ENCODE measurements at places on chromosomes 1 and 21. TPM values are rescaled to one million over a fixed set of nuclear protein-coding genes. Genes with fewer than 3 reads are reported as not detected.
A peak's percentile ranks its signal among the peaks of the same experiment; 100 is the strongest.

GRCh38 chr1:47459253-47459788 lies 21.5 kb downstream of the FOXD2 start:
- H3K36me3 ChIP-seq: no peaks in the 10 kb centered on the region
- no peak overlapping the region for H3K4me3 ChIP-seq
- H3K27me3 ChIP-seq: peaks cover 100% of the 10 kb centered on the region
- no peak overlapping the region for H3K27ac ChIP-seq

GRCh38 chr1:166789286-166789685 lies 50.0 kb upstream of the POGK start:
- H3K36me3 ChIP-seq: no peaks in the 10 kb centered on the region
- H3K4me3 ChIP-seq: no peak overlapping the region
- H3K4me1 ChIP-seq: no peaks in the 10 kb centered on the region
- H3K27ac ChIP-seq: no peak overlapping the region

- H3K4me1 ChIP-seq: no peaks in the 10 kb centered on the region
- no peaks in the 10 kb centered on the region for H3K27me3 ChIP-seq
- no peak overlapping the region for H3K4me3 ChIP-seq
- DNase-seq: no peak
- no peak overlapping the region for H3K27ac ChIP-seq
- H3K36me3 ChIP-seq: no peaks in the 10 kb centered on the region
These were observed 392.2 kb downstream of the VAV3 start for GRCh38 chr1:107572674-107573211.

Gene KRTAP21-2
- total RNA-seq: not detected

DNA sequence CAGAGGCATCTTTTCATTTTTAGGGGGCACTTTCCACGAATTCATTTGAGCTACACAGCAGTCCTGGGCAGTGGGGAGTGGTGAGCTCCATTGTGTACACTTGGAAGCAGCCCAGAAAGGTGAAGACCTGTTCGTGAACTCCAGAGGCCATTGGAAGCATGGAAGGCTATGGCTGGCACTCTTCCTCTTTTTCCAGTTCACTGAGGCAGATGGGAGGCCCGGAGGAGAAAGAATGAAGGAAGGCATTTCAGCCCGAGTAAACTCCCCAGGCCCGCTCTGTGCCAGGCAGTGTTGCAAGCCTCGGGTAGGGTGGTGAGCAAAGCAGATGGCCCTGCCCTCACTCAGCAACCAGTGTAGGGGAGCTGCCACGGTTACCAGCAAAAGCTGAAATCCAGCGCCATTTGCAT lies 673 bp upstream of the DHCR24 start:
- no peaks in the 10 kb centered on the region for H3K36me3 ChIP-seq
- peak overlapping the region; percentile 52 for H3K27ac ChIP-seq
- peak overlapping the region; percentile 74 for H3K4me3 ChIP-seq
- peaks cover 21% of the 10 kb centered on the region for H3K4me1 ChIP-seq
- no peak for DNase-seq
- peaks cover 9% of the 10 kb centered on the region for H3K27me3 ChIP-seq

Gene IFI44L
- total RNA-seq: 5.4 TPM

Gene MAP3K21
- 0.41 TPM for total RNA-seq

DNA sequence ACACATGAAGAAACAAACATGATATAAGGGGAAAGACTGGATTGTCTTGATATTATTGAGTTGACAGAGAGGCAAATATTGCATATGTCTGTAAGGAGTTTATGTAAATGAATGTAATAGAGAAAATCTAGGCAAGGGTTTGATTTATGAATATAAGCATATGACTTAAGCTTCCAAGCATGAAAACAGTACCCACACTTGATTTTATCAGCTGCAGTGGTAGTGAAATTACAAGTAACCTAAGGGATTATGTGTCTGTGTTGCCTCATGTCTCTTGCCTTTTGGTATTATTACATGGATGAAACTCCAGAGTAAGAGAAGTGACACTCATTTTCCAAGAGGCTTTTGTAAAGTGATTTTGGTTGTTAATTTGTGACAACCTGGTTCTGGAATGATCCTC lies 1678.9 kb downstream of the KCNT2 start:
- no peak overlapping the region for H3K4me3 ChIP-seq
- H3K27ac ChIP-seq: no peak overlapping the region
- DNase-seq: no peak
- no peaks in the 10 kb centered on the region for H3K36me3 ChIP-seq
- H3K27me3 ChIP-seq: no peaks in the 10 kb centered on the region
- no peaks in the 10 kb centered on the region for H3K4me1 ChIP-seq

Gene KRTAP24-1
- total RNA-seq: not detected

Gene ADAMTSL4
- 46.3 TPM for total RNA-seq

Gene OR2W3
- total RNA-seq: not detected

Gene LGR6
- total RNA-seq: 0.60 TPM

DNA sequence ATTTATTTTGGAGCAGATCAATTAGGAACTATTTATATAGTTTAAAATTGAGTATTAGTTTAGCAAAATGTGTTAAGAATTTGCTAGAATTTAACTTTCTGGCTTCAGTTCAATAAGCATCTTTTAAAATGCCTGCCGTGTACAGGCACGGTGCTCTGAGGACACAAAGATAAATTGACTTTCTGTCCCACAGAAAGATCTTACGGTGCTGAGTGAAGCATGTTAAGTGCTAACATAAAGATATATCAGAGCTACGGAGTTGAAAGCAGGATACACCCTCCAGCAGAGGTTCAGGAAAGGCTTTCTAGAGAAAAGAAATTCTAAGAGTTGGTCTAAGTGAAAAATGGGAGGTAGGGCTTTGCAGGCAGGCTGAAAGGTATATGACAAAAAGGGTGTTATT lies 305.4 kb downstream of the GRIK1 start:
- H3K27me3 ChIP-seq: no peaks in the 10 kb centered on the region
- no peaks in the 10 kb centered on the region for H3K36me3 ChIP-seq
- no peaks in the 10 kb centered on the region for H3K4me1 ChIP-seq

Gene AKR7A3
- 0.14 TPM for total RNA-seq

DNA sequence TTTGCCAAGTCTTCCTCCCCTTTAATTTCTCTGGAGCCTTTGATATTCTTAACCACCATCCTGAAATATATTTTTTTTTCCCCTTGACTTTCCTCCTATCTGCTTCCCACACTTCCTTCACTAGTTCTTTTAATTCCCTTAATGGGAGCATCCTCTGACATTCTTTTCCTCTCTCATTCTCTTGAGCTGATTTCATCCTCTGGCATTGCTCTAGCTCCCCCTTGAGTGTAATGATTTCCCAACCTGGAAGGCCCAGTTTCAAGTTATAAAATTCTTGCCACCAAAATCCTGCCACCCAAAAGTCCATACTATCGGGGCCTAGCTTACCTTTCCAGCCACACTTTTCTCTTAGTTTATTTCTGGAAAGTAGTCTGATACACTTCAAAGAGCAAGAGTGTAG lies 39.5 kb upstream of the UBE2U start:
- DNase-seq: no peak
- H3K36me3 ChIP-seq: peaks cover 7% of the 10 kb centered on the region
- no peak overlapping the region for H3K27ac ChIP-seq
- no peak overlapping the region for H3K4me3 ChIP-seq

Gene PARP1
- 138 TPM for total RNA-seq

Gene SLAMF6
- 0.22 TPM for total RNA-seq

GRCh38 chr1:94725566-94725965 lies 94.6 kb upstream of the SLC44A3 start:
- no peak overlapping the region for H3K4me3 ChIP-seq
- H3K27ac ChIP-seq: no peak overlapping the region
- H3K4me1 ChIP-seq: peaks cover 28% of the 10 kb centered on the region
- no peaks in the 10 kb centered on the region for H3K27me3 ChIP-seq

DNA sequence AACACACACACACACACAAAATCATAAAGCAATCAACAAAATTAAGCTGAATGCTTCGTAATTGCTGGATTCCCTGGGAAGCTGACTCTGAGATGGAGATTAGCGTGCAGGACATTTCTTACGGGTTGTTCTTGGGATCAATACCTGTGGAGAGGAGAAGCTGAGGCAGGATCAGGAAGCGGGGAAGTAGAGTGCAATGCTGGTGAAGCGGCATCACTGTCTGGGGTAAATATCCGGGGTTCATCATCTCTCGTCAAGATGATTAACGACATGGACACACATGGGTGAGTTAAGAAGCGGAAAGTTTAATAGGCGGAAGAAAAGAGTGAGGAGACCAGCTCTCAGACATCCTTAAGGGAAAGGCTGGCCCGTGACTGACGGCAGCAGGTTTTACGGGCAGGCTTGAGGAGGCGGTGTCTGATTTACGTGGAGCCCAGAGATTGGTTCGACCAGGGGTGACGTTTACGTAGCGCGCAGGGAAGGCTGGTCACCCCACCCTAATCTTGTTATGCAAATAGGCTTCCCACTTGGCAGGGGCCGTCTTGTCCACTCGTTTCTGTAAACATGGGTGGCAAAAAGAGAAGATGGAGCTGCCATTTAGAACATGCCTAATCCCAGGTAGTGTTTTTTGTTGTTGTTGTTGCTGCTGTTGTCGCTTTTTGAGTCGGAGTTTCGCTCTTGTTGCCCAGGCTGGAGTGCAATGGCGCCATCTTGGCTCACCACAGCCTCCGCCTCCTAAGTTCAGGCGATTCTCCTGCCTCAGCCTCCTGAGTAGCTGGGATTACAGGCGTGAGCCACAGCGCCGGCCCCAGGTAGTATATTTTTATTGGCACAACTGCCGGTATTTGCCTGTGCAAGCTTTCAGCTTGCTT lies 135.6 kb upstream of the KCNJ15 start:
- H3K27ac ChIP-seq: no peak overlapping the region
- no peaks in the 10 kb centered on the region for H3K36me3 ChIP-seq
- no peak overlapping the region for H3K4me3 ChIP-seq
- H3K4me1 ChIP-seq: no peaks in the 10 kb centered on the region
- no peaks in the 10 kb centered on the region for H3K27me3 ChIP-seq

- DNase-seq: no peak
- H3K36me3 ChIP-seq: peaks cover 68% of the 10 kb centered on the region
- H3K27ac ChIP-seq: no peak overlapping the region
These were observed 116.5 kb downstream of the SMYD2 start for GRCh38 chr1:214397497-214397896.

Gene DNASE2B
- total RNA-seq: not detected

Gene FCN3
- total RNA-seq: 27.3 TPM

Gene FBLIM1
- 89.1 TPM for total RNA-seq

DNA sequence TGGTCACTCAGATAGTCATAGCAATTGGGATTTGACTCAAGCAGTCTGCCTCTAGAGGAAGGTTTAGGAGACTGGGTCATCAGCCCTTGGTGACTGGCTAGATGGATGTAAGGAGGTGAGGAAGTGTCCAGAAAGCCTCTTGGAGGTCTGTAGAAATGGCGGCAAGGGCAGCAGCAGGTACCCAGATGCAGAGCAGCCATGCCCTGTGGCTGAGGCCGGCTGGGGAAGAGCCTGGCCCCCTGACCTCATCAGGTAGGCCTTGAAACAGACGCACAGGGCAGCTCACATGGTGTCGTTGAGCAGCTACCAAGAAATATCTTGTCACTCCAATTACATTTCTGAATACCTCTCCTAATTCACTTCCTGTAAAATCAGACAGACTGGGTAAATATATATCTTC lies 98.2 kb downstream of the DMRTB1 start:
- no peaks in the 10 kb centered on the region for H3K4me1 ChIP-seq
- no peak for DNase-seq
- no peak overlapping the region for H3K27ac ChIP-seq
- H3K27me3 ChIP-seq: peaks cover 65% of the 10 kb centered on the region
- H3K36me3 ChIP-seq: no peaks in the 10 kb centered on the region

DNA sequence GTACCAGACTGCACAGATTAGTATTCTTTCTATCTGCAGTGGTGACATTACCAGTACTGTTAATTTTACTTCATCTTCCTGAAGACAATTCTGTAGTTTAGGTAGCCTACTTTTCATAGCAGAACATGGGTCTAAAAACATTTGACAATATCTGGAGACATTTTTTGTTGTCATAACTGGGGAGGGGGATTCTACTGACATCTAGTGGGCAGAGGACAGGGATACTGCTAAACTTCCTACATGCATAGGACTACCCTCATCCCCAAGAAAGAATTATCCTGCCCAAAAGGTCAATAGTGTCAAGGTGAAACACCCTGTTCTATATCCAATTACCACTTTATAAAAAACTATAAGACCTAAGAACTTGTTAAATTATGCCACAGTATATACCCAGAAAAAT lies 3.4 kb upstream of the ARHGAP29 start:
- H3K27me3 ChIP-seq: no peaks in the 10 kb centered on the region
- peak overlapping the region; percentile 9 for H3K27ac ChIP-seq
- H3K4me1 ChIP-seq: peaks cover 52% of the 10 kb centered on the region

GRCh38 chr1:212410231-212410820 lies 4.4 kb downstream of the PACC1 start:
- H3K27me3 ChIP-seq: no peaks in the 10 kb centered on the region
- no peak for DNase-seq
- H3K4me3 ChIP-seq: no peak overlapping the region
- H3K36me3 ChIP-seq: peaks cover 49% of the 10 kb centered on the region
- H3K4me1 ChIP-seq: peaks cover 19% of the 10 kb centered on the region

Gene OR6K6
- not detected for total RNA-seq

DNA sequence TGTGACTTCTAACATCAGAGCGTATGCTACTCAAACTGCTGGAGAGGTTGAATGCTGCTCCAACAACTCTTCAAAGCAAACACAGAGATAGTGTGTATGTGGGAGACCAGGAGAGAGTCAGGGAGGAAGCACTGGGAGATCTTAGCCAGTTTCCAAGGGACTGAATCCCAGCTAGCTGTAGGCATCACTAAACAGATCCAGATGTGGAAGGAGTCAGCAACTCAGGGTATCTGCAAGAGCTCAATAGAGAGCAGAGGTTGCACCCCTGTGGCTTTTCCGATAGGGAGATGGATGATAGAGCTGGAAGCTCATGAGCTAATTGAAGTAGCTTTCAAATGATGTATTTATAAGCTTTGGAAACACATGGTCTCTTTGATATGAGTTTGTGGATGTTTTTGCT lies 168.9 kb upstream of the HOOK1 start:
- DNase-seq: no peak
- no peaks in the 10 kb centered on the region for H3K4me1 ChIP-seq
- no peaks in the 10 kb centered on the region for H3K36me3 ChIP-seq
- no peak overlapping the region for H3K27ac ChIP-seq

GRCh38 chr1:38274974-38275373 lies 228.4 kb upstream of the POU3F1 start:
- no peak overlapping the region for H3K27ac ChIP-seq
- peak; percentile 17 for DNase-seq
- peaks cover 61% of the 10 kb centered on the region for H3K27me3 ChIP-seq
- H3K4me3 ChIP-seq: no peak overlapping the region
- no peaks in the 10 kb centered on the region for H3K36me3 ChIP-seq

DNA sequence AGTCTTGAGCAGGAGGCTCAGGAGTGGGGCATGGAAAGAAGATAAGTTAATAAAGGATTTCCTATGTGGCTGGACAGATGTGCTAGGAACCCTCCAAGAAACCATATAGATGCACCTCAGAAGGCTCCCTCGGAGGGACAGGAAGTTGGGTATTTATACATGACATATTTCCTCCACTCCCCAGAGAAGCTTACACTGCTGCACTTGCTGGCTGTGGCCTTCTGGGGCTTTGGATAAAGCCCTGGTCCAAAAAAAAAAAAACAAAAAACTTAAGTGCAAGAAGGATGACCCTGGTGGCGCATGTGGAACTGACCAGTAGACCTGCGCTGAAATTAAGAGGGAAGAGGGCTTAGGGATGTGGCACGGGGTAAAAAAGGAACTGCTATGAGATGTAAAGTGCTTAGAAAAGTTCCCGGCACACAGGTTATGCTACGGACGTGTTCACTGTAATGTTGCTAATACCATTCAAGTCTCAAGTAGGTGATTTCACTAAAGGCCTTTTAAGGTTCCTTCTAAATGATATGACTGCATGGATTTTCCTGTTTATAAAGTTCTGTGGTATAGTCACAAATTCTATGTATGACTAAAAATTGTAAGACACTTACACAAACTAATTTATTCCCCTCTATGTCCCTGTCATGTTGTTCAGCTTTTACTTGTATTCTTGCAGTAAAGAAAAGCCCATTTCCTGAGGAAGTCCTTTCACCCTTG lies 253.6 kb downstream of the HMCN1 start:
- H3K27me3 ChIP-seq: no peaks in the 10 kb centered on the region
- no peaks in the 10 kb centered on the region for H3K36me3 ChIP-seq
- H3K4me3 ChIP-seq: no peak overlapping the region
- no peak for DNase-seq
- peaks cover 18% of the 10 kb centered on the region for H3K4me1 ChIP-seq

Gene IVL
- total RNA-seq: not detected

Gene FCRL2
- total RNA-seq: not detected
